Osteocyte (in vitro differentiated cells): ENCODE measurements at places on chromosomes 6 and 20. TPM values are rescaled to one million over a fixed set of nuclear protein-coding genes. Genes with fewer than 3 reads are reported as not detected.

Gene DZANK1
- 1.9 and 2.4 TPM in 2 replicates for total RNA-seq

DNA sequence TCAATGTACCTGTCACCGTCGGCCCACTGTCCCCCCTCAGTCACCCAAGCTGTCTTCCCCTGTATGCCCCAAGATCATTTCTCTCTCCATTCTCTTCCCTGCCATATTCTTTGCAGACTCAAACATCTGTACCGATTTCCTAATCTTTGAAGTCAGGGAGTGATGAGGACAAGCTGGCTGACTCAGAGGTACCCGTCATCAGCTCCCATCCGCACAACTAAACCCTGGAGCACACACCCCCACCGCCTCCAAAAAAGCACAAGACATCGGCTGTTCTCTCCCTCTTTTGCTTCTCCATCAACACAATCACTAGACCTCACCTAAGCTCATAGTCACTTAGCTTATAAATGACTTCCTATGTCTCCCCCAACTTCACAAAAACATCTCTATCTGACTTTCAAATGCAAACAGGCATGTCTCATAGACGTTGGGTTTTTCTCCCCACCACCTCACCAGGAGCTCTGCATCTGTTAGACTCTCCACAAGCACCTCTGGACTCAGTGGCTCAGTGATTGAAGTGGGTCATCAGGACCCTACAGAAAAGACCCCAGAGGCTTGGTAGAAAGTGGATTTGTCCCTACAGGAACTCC is 11.5 kb upstream of the NFATC2 start:
- H3K36me3 ChIP-seq: no peaks in the 10 kb centered on the region
- no peak for DNase-seq
- H3K27ac ChIP-seq: no peak overlapping the region
- H3K4me1 ChIP-seq: no peaks in the 10 kb centered on the region
- H3K4me3 ChIP-seq: no peak overlapping the region
- no peaks in the 10 kb centered on the region for H3K27me3 ChIP-seq

- no peak overlapping the region for H3K4me3 ChIP-seq
- peaks cover 16% of the 10 kb centered on the region for H3K4me1 ChIP-seq
- H3K36me3 ChIP-seq: peaks cover 2% of the 10 kb centered on the region
- no peak overlapping the region for H3K27ac ChIP-seq
- DNase-seq: no peak
Measured at GRCh38 chr6:8061736-8062135, 2.5 kb downstream of the BLOC1S5 start.

Gene FAM83B
- total RNA-seq: 0.26 and 0.64 TPM in 2 replicates

Gene RSPO3
- 4.0 and 4.5 TPM in 2 replicates for total RNA-seq

DNA sequence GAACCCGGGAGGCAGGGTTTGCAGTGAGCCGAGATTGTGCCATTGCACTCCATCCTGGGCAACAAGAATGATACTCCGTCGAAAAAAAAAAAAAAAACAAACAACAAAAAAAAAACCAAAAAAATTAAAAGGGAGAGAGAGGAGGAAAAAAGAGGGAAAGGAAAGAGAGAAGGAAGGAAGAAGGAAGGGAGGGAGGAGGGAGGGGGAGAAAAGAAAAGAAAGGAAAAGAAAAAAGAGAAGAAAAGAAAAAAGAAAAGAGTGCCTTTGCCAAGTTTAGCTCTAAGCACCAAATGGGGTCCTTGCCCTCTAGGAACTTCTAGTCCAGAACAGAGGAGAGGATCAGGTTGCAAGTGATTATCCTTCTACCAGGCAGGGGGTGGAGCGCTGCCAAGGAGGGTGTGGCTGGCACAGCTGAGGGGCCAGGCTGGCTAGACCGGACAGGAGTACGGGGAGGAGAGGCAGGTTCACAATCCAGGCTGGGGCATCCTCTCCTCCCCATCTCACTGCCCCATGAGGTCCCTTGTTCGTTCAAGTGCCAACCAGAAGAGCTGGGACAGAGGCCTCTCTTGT is 19.1 kb downstream of the GNAS start:
- no peak overlapping the region for H3K4me3 ChIP-seq
- no peak overlapping the region for H3K27ac ChIP-seq
- peaks cover 22% of the 10 kb centered on the region for H3K4me1 ChIP-seq
- H3K36me3 ChIP-seq: no peaks in the 10 kb centered on the region
- H3K27me3 ChIP-seq: peaks cover 4% of the 10 kb centered on the region

- H3K4me1 ChIP-seq: no peaks in the 10 kb centered on the region
- H3K36me3 ChIP-seq: no peaks in the 10 kb centered on the region
- no peak overlapping the region for H3K27ac ChIP-seq
- no peak for DNase-seq
- no peak overlapping the region for H3K4me3 ChIP-seq
Measured at GRCh38 chr6:51827580-51827979, 259.8 kb downstream of the PKHD1 start.

DNA sequence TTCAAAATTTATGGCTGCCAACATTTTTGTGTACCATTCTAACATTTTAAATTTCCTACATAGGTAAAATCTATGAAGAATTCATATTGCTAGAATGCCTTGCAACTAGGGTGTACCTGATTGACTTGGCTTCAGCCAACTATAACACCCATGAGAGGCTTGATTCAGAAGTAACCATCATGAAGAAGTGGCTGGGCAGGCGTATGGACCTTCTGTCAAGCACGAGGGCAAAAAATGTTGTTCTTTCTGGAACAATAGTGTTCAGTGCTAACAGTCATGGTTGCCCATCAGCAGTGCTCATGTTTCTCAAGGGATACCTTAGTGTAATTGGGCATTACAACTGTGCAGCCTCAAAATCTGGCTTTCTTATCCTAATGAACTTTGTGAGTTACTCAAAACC is 42.9 kb downstream of the ID4 start:
- H3K4me1 ChIP-seq: peaks cover 3% of the 10 kb centered on the region
- no peaks in the 10 kb centered on the region for H3K27me3 ChIP-seq
- no peaks in the 10 kb centered on the region for H3K36me3 ChIP-seq
- DNase-seq: no peak
- H3K27ac ChIP-seq: no peak overlapping the region

DNA sequence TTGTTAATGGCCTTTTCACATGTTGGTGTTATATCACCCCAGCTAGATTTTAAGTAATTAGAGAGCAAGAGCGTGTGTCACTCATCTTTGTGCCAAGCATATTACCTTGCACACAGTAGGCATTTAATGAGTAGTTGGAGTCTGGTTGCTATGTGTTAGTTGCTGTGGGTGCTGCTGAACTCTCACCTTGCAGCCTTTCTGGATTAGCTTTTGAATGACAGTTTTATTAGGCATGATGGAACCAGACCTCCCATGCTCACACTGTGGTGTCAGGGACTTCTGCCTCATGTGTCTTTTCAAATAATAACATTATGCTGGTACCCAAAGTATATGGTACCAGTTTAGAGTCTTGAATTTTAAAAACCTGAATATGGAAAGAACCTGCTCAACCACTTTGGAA is 55.9 kb downstream of the TRAF3IP2 start:
- H3K4me3 ChIP-seq: no peak overlapping the region
- no peak for DNase-seq
- H3K27ac ChIP-seq: peak overlapping the region; percentile 15
- no peaks in the 10 kb centered on the region for H3K27me3 ChIP-seq
- H3K4me1 ChIP-seq: peaks cover 37% of the 10 kb centered on the region
- H3K36me3 ChIP-seq: peaks cover 2% of the 10 kb centered on the region

DNA sequence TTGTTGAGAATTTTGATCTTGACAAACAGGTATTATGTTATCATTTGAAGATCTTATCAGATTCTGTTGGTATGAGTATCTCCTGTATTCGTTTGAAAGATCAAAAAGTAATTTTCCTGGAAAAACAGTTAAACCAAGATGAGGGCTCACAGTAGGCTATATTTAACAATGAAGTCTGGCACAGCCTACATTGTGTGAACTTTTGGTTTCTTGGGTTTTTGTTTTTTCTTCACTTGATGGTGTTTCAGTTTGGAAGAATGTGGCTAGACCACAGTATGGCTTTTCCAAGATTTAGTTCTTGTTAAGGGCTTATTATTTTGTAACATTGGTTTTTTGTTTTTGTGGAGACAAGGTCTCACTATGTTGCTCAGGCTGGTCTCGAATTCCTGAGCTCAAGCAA is 306.4 kb downstream of the CDKAL1 start:
- no peaks in the 10 kb centered on the region for H3K4me1 ChIP-seq
- no peak for DNase-seq
- H3K27me3 ChIP-seq: no peaks in the 10 kb centered on the region
- H3K36me3 ChIP-seq: no peaks in the 10 kb centered on the region
- H3K4me3 ChIP-seq: no peak overlapping the region

Gene MICB
- total RNA-seq: 12.1 and 13.8 TPM in 2 replicates

- H3K4me3 ChIP-seq: no peak overlapping the region
- H3K27me3 ChIP-seq: no peaks in the 10 kb centered on the region
- no peak for DNase-seq
- peaks cover 55% of the 10 kb centered on the region for H3K36me3 ChIP-seq
Measured at GRCh38 chr6:163572612-163573011, 158.1 kb downstream of the QKI start.

Gene PAK5
- not detected in 2 replicates for total RNA-seq

DNA sequence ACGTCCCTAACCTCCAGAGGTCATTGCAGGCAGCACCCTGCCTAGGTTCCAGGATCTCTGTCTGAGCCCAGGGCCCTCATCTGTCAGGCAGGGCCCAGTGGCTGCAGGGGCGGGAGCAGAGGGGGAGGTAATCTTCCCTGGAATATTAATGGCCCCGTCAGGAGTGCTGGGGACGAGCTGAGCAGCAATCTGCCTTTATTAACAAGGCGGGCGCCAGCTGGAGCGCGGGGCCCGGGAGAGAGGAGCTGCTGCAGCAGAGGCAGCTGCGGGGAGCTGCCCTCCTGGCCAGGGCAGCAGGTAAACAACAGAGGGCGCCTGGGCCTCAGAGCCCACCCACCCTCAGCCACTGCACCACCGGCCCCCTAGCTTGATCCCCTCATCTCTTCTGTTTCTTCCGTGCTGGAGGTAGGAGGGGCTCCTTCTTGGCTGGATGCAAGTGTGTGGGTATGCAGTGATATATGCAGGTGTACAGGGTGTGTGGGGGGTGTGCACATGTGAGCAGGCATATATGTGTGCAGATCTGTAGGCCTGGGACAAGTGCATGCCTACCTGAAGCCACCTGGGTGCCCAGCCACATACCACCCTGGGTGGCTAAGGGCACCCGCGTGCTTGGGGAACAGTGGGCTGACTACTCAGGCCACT is 131.8 kb upstream of the MLN start:
- H3K36me3 ChIP-seq: no peaks in the 10 kb centered on the region
- H3K4me1 ChIP-seq: no peaks in the 10 kb centered on the region
- no peak overlapping the region for H3K4me3 ChIP-seq
- DNase-seq: no peak
- H3K27me3 ChIP-seq: peaks cover 67% of the 10 kb centered on the region

- no peaks in the 10 kb centered on the region for H3K36me3 ChIP-seq
- peaks cover 26% of the 10 kb centered on the region for H3K4me1 ChIP-seq
Measured at GRCh38 chr6:47169785-47170616, 127.9 kb upstream of the ADGRF1 start.

- H3K36me3 ChIP-seq: no peaks in the 10 kb centered on the region
- no peak for DNase-seq
- H3K4me1 ChIP-seq: peaks cover 4% of the 10 kb centered on the region
Measured at GRCh38 chr6:114712129-114712662, 369.4 kb upstream of the HS3ST5 start.

- DNase-seq: no peak
- peaks cover 7% of the 10 kb centered on the region for H3K4me1 ChIP-seq
- no peak overlapping the region for H3K27ac ChIP-seq
- H3K27me3 ChIP-seq: peaks cover 42% of the 10 kb centered on the region
- no peak overlapping the region for H3K4me3 ChIP-seq
Measured at GRCh38 chr6:30355281-30355680, 10.3 kb downstream of the RPP21 start.

GRCh38 chr20:4369798-4370124 is 351.9 kb upstream of the PRND start:
- peaks cover 4% of the 10 kb centered on the region for H3K27me3 ChIP-seq
- DNase-seq: no peak
- H3K4me1 ChIP-seq: no peaks in the 10 kb centered on the region
- H3K36me3 ChIP-seq: no peaks in the 10 kb centered on the region
- no peak overlapping the region for H3K27ac ChIP-seq

DNA sequence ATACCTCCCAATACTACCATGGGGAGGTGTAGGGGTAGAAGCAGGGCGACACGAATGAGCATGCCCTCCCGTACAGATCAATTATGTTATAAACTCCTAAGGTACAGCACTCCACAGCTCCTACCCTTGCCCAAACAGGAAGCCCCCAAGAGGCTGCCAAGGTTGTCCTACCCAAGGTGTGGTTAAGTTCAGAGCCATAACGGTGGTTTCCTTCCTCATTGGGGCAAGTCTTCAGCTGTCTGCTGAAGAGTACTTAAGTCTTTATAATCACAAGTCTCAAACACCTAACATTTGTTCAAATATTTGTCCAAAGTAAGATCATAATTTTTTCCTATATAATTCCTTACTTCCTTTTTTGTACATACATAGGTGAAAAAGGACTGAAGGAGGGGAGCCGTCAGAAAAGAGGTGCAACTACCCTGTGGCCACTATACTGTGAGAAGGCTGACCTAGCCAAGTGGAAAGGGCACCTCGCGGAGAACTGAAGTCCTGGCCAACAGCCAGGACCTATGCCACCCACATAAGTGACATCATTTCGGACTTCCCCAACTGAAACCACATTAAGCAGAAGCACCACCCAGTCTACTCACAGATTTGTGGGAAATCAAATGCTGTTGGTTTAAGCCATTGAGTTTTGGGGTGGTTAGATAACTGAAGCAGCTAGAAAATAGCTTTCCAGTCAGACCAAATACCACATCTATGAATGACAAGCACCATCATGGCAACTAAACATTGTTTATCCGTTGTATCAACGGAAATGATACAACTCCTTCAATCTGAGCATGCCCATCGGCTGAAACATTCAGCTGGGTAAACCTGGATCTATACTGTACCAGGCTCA is 2.9 kb upstream of the RAB22A start:
- H3K4me3 ChIP-seq: no peak overlapping the region
- peaks cover 2% of the 10 kb centered on the region for H3K36me3 ChIP-seq
- H3K4me1 ChIP-seq: peaks cover 26% of the 10 kb centered on the region
- DNase-seq: no peak
- peak overlapping the region; percentile 63 for H3K27ac ChIP-seq
- no peaks in the 10 kb centered on the region for H3K27me3 ChIP-seq

Gene MEI4
- not detected in 2 replicates for total RNA-seq

Gene CEP57L1
- 11.0 and 13.2 TPM in 2 replicates for total RNA-seq

GRCh38 chr6:166317261-166318212 is 9.3 kb upstream of the PRR18 start:
- H3K27me3 ChIP-seq: no peaks in the 10 kb centered on the region
- peak; percentile 73 for DNase-seq
- H3K36me3 ChIP-seq: peaks cover 18% of the 10 kb centered on the region
- no peak overlapping the region for H3K27ac ChIP-seq
- no peak overlapping the region for H3K4me3 ChIP-seq
- peaks cover 4% of the 10 kb centered on the region for H3K4me1 ChIP-seq

GRCh38 chr20:47392015-47392720 is 35.7 kb upstream of the ZMYND8 start:
- peaks cover 24% of the 10 kb centered on the region for H3K4me1 ChIP-seq
- peak overlapping the region; percentile 6 for H3K4me3 ChIP-seq
- H3K27me3 ChIP-seq: no peaks in the 10 kb centered on the region
- DNase-seq: no peak
- peak overlapping the region; percentile 86 for H3K27ac ChIP-seq
- H3K36me3 ChIP-seq: no peaks in the 10 kb centered on the region

Gene MUCL3
- total RNA-seq: not detected in 2 replicates
